ENCODE measurements at places on chromosomes 6 and 20. TPM values are rescaled to one million over a fixed set of nuclear protein-coding genes. Genes with fewer than 3 reads are reported as not detected.

DNA sequence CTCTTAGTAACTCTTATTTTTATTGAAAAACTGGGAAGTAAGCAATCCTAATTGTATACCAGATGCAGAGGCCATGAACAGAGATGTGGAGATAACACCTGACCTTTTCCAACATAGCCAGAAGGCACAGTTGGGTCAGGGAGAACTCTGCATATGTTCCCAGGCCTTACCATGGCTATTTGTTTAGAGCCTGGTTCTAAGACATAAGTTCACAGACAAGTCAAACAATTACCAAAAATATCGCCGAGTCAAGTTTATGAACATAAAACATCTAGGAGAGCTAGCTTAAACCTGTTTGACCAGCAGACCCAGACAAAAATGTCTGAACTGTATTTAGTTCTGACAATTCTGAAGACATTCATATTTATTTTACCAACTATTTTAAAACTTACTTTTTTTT is 26.7 kb upstream of the IYD start:
- DNase-seq, result no peak

DNA sequence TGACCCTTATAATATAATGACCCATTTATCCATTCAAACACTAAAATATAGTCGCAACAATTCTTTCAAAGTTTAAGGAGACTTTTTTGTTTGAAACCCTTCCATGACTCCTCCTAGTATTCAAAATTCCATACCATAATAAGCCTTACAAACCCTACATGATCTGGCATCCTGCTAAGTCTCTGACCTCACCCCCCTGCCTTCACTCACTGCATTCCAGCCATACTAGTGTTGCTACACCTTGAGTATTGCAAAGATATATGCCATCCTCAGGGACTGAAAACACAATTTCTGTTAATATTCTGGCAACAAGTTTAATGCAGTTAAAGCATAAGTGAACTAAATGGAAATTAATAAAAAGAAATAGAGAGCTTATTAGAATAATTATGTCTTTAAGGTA is 168.4 kb downstream of the EYS start:
- DNase-seq, result no peak

- no peak for DNase-seq
These were observed 212.2 kb downstream of the UST start for GRCh38 chr6:148959008-148959407.

ERMARD gene
- total RNA-seq, result 19.2 TPM

DCDC2 gene
- total RNA-seq, result not detected

RSPH9 gene
- total RNA-seq, result not detected

- DNase-seq, result no peak
These were observed 20.6 kb downstream of the EPHA7 start for GRCh38 chr6:93398723-93399122.

GRCh38 chr20:39885975-39886649 is 802.9 kb downstream of the MAFB start:
- DNase-seq, result no peak

- no peak for DNase-seq
These were observed 9.4 kb upstream of the RAE1 start for GRCh38 chr20:57341663-57342062.

- peak; percentile 97 for DNase-seq
These were observed at the start of gene ZNF133 for GRCh38 chr20:18287915-18288748. Gene ZNF133, plus strand, starts transcription at chr20:18288527. Its CDS starts 17,160 bp downstream, at chr20:18305687.

DNA sequence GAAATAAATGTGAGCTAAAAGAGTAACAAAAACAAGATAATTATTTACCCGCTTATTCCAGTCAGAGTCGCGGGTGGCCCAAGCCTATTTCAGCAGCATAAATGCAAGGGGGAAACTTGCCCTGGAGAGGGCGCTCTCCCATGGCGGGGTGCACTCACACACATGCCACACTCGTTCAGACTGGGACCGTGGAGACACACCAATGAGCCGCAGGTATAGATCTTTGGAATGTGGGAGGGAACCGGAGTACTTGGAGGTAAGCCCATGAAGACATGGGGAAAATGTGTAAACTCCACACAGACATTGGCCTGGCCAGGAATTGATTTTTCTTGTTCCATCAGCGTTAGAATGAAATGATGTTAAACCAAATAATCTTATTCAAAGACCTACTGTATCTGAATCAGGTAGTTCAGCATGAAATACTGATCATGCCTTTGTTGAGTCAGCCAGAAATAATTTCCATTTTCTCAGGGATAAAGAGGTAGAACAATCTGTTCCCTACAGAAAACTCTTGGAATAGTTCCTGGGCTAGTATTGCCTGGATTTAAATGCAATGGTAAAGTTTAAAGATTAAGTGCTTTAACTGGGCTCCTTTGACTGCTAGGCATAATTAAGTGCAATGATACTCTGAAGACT is 191.5 kb downstream of the MCHR2 start:
- DNase-seq, result no peak

PNLDC1 gene
- total RNA-seq, result 0.30 TPM

DNA sequence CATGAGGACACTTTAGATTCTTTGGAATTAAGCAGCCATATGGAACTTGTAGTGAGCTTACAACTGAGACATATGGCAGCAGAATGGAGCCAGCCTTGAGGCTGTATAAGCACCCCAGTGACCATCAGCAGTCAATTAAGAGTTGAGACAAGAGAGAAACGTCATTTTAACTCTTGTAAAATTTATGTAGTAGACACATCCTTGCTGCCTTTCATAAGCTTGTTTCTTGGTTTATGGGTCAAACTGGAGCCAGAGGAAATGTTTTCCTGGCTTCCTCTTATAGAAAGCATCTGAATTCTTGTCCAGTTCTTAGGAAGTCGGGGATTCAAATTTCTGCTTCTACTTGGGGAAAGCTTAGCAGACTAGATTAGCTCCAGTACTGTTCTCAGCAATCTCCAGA is 745.1 kb upstream of the MARCKS start:
- no peak for DNase-seq

- DNase-seq, result no peak
These were observed 301.6 kb upstream of the ADGRB3 start for GRCh38 chr6:68333442-68333841.

DNA sequence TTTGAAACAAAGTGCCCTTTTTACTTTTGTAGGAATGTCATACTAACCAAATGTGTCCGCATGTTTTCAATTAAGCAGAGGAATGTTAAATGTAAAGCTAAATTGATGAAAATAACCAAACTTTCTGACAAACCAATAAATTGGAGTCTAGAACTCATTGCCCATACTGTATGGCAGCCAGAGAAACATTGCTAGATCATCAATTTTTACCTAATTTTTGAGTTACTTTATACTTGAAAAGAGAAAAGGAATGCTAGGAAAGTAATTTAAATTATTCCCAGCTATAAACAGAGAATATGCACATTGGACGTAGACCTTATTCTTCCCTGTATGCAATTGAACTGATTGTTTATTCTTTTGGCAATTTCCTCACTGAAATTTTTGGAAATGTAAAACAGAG is 44.4 kb downstream of the RPS12 start:
- DNase-seq, result no peak

- no peak for DNase-seq
These were observed 33.8 kb downstream of the ZNF217 start for GRCh38 chr20:53559816-53560215.

DNA sequence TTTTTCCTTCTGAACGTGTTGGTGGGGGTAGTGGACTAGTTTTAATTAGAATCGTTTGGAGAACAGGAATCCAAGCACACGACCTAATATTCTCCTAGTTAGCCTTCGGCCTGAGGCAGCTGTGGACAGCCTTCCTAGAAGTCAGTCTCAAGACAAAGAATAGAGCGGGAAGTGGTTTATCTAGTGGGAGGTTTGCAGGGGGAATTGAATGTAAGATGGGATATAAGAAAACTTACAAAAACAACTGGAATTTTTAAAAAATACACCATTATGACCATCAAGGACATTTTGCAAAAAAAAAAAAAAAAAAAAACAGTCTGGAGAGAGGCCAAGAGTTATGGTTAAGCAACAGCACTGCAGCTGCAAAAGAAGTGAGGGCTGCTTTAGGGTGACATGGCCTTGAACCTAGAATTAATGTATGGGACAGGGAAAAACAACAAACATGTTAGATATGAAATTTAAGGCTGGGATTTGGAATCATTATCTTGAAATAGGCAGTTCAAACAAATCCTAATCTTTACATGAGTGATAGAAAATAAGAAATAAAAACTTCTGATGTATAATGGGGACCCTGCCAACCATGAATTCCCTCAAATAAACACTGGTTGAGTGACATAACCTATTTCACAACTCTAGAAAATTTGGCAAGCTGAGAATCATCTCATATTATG is 40.2 kb downstream of the PLAGL1 start:
- no peak for DNase-seq

GRCh38 chr6:157611406-157611805 is 211.6 kb upstream of the SNX9 start:
- no peak for DNase-seq

CDH4 gene
- not detected for total RNA-seq

TRIM15 gene
- total RNA-seq, result not detected

GRCh38 chr6:365835-366234 is 25.7 kb upstream of the IRF4 start:
- no peak for DNase-seq

- DNase-seq, result no peak
These were observed 548.2 kb downstream of the PRKN start for GRCh38 chr6:162179196-162179951.

ZBP1 gene
- not detected for total RNA-seq

- DNase-seq, result no peak
These were observed 221.4 kb downstream of the CDKAL1 start for GRCh38 chr6:20755631-20756030.

GRCh38 chr20:49557449-49557848 is 10.5 kb downstream of the PTGIS start:
- no peak for DNase-seq

FAM120B gene
- total RNA-seq, result 14.3 TPM

RIMS4 gene
- 0.03 TPM for total RNA-seq

DNA sequence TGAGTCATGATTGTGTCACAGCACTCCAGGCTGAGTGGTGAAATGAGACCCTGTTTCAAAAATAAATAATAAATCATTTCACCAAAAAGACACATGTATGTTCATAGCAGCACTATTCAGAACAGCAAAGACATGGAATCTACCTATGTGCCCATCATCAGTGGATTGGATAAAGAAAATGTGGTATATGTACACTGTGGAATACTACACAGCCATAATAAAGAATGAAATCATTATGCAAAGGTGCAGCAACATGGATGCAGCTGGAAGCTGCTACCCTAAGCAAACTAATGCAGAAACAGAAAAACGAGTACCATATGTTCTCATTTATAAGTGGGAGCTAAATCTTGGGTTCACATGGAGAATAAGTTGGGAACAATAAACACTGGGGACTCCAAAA is 33.1 kb downstream of the ZNF451 start:
- no peak for DNase-seq

HLA-DRB5 gene
- total RNA-seq, result 1.1 TPM

GRCh38 chr6:158322724-158323560 is 10.7 kb downstream of the TULP4 start:
- no peak for DNase-seq

FOXA2 gene
- total RNA-seq, result not detected

DNA sequence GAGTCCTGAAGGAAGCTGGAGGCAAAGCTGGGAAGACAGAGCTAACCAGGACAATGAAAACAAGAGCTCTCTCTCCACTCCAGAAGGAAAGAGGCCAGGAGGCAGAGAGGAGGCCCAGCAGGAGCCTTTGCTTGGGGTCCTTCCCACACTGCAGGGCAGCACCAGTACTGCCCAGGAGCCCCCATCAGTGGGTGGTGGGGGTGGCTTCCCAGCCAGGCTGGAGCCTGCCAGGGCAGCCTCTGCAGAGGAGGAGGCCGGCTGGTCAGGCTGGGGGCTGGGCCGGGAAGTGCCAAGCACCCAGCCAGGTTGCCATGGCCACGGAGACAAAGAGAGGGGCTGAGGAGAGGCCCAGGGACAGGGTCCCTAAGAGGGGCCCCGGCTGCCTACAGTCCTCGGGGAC is 33.4 kb downstream of the PREX1 start:
- no peak for DNase-seq

HDGFL1 gene
- total RNA-seq, result not detected

- DNase-seq, result no peak
These were observed 325.7 kb downstream of the SAMD5 start for GRCh38 chr6:147834084-147834776.

DNA sequence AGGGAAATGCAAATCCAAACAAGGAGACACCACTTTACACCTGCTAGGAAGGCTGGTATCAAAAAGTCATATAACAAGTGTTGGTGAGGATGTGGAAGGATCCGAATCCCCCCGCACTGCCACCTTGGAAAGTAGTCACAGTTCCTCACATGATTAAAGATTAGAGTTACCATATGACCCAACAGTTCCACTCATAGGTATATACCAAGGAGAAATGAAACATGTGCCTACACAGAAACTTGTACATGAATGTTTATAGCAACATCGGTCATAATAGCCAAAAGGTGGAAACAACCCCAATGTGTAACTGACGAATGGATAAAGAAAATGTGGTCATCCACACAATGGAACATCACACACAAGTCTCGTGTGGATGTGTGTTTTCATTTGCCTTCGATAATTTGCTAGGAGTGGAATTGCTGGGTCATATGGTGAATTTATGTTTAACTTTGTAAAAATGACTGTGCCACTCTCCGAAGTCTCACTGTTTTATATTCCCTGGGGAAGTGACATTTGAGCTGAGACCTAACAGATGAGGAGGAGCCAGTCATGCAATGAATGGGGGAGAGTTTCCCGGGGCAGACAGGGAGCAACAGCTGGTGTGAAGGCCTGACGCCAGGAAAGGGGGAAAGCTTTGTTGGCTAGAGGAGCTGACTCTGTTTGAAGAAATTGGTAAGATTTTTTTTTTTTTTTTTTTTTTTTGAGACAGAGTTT is 125.9 kb upstream of the MLN start:
- DNase-seq, result no peak

DNA sequence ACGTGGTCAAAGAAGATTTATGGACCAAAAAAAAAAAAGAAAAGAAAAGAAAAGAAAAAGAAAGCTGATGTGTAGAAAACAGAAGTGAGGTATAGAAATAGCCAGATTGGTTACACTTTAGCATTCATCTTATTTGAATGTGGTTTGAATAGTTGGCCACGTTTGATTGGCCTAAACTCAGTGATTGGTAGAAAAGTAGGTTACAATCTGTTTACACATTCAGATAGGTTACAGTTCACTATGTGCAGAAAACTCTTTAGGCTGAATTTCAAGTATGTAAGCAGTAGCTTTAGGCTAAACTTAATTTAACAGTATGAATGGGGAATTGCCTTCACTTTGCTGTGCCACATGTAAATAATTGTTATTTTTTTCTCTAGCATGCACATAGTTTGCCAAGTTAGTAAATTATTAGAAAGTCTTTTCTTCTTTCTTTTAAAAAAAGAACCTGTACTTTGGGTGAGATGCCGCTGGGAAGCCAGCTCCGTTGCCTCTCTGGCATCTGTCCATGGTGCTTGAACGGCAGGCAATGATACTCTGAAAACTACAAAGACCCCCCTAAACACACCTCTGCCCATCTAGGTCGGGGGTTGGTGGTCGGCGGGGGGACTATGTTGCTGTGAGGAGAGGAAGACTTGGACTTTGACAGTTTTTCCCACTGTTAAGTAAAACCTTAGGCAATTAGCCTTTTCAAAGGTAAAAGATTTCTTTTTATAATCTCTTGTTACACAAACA is 173.0 kb downstream of the AIG1 start:
- DNase-seq, result no peak

Measured in activated T-cell treated with anti-CD3 and anti-CD28 coated beads, Interleukin-2, amount 50 U/mL, for 4 hours (primary cell).